ENCODE measurements at places on chromosomes 4 and X. TPM values are rescaled to one million over a fixed set of nuclear protein-coding genes. Genes with fewer than 3 reads are reported as not detected.

GRCh38 chr4:94841864-94842221, 84.1 kb downstream of the BMPR1B start:
- no peak for DNase-seq

DNA sequence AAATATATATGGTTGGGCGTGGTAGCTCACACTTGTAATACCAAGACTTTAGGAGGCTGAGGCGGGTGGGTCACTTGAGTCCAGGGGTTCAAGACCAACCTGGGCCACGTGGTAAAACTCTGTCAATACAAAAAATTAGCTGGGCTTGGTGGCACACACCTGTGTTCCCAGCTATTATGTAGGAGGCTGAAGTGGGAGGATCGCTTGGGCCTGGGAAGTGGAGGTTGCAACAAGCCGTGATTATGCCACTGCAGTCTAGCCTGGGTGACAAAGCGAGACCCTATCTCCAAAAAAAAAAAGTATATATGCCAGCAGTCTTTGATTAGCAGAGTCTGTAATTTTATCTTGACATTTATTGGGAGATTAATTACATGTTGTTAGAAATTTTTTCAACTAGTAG, 8.7 kb downstream of the EIF2S3 start:
- no peak for DNase-seq

DNA sequence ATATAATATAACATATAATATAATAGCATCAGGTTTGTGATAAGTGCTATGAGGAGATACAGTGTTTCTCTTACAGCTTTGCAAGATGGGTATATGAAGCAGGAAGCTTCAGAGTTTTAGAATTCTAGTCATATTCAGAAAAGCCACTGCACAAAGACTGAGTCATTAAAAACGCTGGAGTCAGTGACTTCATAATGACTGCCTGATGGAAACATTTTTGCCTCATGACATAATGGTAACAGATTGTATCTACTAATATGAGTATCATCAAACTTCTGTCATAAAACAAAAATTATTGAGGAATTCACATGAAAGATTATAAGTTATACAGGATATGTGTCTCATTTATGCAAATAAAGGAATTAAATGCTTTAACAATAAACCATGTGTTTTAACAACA, 46.8 kb downstream of the EPHA5 start:
- no peak for DNase-seq

GRCh38 chrX:28717864-28718263, 130.6 kb downstream of the IL1RAPL1 start:
- no peak for DNase-seq

GRCh38 chrX:42602566-42602965, 175.4 kb downstream of the PPP1R2C start:
- no peak for DNase-seq

- DNase-seq = no peak
These were observed 152.1 kb downstream of the SLC39A8 start for GRCh38 chr4:102193145-102193544.

DNA sequence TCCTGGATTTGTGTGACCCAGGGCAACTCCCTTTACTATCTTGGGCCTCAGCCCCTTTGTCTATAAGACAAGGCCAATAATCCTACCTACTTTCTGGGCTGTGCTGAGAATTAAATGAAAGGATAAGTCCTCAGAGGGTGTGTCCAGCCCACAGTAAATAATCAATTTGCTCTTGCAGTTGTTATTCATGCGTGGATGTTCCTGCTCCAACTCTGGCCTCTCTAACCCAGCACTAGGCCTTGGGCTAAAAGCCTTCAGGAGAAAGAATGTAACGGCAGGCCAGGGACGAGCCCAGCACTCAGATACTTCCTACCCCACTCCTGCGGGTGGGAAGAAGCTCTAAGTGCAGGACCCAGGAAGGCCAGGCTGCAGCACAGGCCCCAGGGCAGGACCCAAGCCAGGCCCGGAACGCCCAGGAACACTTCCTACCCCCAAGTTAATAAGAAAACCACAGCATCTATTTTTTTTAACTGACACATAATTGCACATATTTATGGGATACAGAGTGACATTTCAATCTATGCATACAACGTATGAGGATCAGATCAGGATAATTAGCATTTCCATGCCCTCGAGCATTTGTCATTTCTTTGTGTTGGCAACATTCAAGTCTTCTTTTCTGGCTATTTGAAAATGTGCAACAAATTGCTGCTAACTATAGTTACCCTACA, 179.6 kb upstream of the RBPJ start:
- no peak for DNase-seq

DNA sequence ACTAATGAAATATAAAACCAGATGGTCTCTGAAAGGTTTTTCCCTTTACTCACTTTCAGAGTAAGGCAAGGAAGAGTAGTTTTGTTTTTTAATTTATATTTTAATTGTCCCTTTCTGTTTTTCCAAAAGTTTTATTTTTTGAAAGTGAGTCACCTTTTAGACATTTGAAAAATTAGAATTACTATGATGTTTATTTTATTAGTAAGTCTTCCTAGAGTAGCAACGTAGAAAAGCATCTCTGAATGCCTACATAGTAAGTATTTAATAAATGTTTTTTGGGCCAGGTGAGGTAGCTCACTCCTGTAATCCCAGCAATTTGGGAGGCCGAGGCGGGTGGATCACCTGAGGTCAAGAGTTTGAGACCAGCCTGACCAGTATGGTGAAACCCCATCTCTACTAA, 51.1 kb downstream of the TET2 start:
- DNase-seq = no peak

DNA sequence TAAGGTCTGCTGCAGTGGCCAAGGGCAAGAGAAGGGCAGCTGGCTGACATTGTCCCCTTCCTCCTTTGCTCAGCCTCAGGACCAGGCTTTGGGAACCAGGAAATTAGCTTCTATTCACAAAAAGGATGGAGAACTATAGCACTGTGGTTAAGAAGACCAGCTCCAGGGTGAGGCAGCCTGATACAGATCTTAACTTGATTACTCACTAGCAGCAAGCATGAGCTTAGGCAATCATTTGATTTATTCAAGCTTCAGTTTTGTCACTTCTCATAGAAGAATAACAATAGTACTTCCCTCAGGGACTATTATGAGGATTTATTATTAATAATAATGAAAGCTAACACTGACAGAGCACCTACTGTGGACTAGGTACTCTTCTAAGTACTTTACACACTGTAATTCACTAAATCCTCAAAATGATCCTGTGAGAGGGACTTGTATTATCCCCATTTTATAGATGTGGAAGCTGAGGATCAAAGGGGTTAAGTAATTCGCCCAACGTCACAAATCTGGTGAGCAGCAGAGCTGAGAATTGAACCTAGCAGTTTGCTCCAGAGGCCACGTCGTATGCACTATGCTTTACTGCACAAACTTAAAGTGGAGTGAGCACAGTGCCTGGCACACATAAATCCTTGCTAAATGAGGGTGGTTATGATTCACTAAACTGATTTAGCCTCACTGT, 130.4 kb upstream of the PAK3 start:
- no peak for DNase-seq

- DNase-seq = no peak
These were observed 577.2 kb upstream of the HTR2C start for GRCh38 chrX:114006664-114007063.

DNA sequence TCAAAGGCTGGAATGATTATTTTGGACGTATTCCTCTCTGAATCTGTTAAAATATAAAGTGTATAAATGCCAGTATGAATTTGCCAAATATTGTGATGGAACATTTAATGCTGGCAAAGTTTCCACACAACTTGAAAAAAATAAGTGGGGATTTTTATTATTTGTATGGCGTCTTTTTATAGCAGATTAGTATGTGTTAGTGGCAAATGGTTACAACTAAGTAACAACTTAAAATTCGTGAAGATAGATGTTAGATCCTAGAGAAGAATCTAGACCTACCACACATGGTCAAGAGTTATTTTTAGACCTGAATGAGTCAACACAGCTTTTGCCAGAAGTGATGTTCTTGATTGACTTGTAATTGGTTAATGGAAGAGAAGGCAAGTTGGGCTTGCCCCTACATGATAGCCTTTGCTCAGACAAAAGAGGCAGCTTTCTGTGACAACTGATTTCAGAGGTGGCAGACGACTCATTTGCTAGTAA, 4.8 kb downstream of the CPE start:
- no peak for DNase-seq

- no peak for DNase-seq
These were observed 66.0 kb downstream of the GABRA2 start for GRCh38 chr4:46323891-46324416.

GRCh38 chr4:84496331-84496705, 2.8 kb downstream of the NKX6-1 start:
- DNase-seq = no peak

GRCh38 chr4:149211876-149212275, 603.8 kb downstream of the IQCM start:
- DNase-seq = no peak

DNA sequence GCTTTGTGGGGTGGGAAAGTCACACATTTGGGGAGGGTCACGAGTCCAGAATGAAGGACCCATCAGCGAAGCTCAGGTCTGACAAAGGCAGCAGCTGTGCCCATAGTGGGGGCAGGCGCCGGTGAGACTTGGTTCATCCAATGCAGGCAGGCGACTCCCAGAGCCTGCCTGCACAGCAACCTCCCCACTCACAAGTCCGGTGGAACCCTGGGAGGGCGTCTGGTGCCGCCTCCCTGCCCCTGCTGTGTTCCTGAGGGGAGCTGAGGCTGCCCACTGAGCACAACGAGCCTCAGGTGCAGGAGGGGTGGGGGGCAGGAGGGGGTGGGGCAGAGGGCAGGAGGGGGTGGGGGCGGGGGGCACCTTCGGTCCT, 13.7 kb downstream of the LRPAP1 start:
- DNase-seq = no peak

GRCh38 chr4:84865600-84865999, 100.9 kb downstream of the WDFY3 start:
- no peak for DNase-seq

DNA sequence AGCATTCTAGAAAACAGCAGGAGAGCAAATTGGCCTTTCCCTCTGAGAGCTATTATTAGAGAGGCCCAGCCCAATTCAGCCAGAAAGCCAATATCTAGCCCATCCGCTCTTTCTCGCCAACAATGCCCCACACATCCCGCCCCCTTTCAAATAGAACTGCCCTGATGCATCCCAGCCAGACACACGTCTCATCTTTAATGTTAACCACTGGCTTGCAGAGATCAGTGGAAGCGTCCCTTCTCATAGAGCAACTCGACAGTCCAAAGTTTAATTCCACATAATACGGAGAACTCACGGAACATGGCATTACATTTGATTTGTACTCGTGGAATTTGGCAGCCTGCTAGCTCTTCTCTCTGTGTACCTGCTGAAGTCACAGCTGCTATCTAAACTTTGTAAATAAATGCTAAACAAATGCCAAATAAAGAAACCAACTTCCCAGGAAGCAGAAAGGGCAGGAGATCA, 304.4 kb downstream of the DHX15 start:
- no peak for DNase-seq

- no peak for DNase-seq
These were observed 151.3 kb downstream of the RTL9 start for GRCh38 chrX:110509755-110510532.

GRCh38 chrX:108412783-108413182, 25.4 kb downstream of the COL4A6 start:
- DNase-seq = no peak

DNA sequence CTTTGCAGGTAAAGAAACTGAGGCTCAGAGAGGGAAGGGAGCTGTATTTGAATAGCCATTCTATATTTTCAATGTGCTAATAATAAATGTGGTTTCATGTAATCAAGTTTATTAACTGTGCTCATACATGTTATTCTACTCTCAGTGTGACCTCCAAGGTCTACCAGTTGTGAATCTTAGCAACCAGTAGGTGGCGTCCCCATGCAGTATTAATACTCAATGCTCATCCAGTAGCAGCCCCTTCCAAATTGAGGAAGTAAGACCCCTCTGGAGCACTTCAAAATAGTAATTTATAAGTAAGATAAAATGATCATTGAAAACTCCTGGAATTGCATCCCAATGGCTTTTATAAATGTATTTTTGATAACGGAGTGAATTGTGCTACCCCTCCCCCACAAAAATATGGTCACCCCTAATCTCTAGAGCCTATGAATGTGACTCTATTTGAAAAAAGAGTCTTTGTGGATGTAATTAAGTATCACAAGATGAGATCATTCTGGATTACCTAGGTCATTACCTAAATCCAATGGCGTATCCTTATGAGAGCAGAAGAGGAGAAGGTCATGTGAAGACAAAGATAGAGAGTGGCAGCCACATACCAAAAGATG, 20.4 kb upstream of the SEPSECS start:
- DNase-seq = no peak

DNA sequence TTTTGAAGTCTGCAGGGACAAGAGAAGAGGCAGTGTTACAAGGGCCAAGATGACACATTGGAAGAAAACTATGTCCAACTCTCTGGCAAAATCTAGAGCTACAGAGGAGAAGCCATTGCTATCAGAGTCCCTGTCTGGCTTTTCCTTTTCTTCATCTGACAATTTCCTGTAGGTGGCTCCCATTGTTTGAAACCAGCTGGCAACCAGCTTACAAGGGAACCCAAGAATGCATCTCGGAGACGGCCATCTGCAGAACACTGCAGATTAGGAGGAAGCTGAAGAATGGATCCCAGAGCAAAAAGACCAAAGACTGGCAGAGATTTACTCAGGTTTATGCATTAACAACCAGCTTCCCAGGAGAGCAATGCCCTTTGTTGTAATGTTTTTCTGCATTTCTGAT, 216.2 kb upstream of the CTSO start:
- DNase-seq = no peak

- no peak for DNase-seq
These were observed at the start of gene NPY1R for GRCh38 chr4:163332526-163333406. Gene NPY1R (minus strand): TSS chr4:163332596. CDS start chr4:163326554, 6,042 bp downstream.

- DNase-seq = no peak
These were observed 71.6 kb upstream of the TET2 start for GRCh38 chr4:105075045-105075444.

DNA sequence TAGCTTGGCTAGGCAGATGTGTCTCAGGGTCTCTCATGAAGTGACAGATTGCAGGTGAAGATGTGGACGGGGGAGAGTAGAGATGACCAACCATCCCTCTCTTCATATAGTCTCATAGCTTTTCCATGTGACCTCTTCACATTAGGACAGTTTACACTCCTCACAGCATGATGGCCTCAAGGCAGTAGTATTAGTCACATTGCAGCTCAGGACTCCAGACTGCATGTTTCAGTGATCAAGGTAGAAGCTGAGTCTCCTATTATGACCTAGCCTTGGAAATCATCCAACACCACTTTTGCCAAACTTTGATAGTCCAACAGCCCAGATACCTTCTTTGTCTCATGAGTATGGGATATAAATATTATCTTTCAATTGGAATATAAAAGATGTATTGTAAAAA, 147.7 kb downstream of the GASK1B start:
- DNase-seq = no peak

ARHGAP36 gene
- total RNA-seq = not detected

NLRP2B gene
- not detected for total RNA-seq

IL1RAPL1 gene
- not detected for total RNA-seq

CENPVL2 gene
- total RNA-seq = not detected

STAP1 gene
- 18.9 TPM for total RNA-seq

PCYT1B gene
- 0.09 TPM for total RNA-seq

BMP2K gene
- total RNA-seq = 14.6 TPM

S100P gene
- 3.4 TPM for total RNA-seq

SMARCA1 gene
- total RNA-seq = 0.18 TPM

MSANTD1 gene
- 0.64 TPM for total RNA-seq

GRID2 gene
- total RNA-seq = not detected

CCDC110 gene
- not detected for total RNA-seq

FGF16 gene
- total RNA-seq = not detected
